ENCODE measurements at places on chromosomes 3 and 15.

- no peak for DNase-seq
These were observed 257.9 kb downstream of the UBE2E2 start for GRCh38 chr3:23461069-23461468.

DNA sequence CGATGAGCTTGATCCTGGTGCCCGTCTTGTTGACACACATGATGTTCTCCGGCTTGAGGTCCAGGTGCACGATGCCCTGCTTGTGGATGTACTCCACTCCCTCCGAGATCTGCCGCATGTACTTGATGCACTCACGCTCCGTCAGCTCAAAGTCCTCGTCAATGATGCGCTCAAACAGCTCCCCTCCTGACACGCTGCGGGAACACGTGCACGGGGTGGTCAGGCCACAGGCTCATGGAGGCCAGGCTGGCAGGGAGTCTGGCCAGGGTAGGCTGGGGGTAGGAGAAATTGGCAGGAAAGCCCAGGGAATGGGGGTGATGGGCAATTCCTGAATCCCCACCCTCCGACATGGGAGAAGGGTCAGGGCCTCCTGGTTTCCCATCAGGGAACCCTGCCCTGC lies 55.5 kb upstream of the HACD2 start:
- no peak for DNase-seq

- no peak for DNase-seq
These were observed 248.4 kb downstream of the ROBO2 start for GRCh38 chr3:77288348-77288747.

GRCh38 chr3:185959609-185960521 lies 22.1 kb upstream of the TRA2B start:
- DNase-seq = peak; percentile 41

DNA sequence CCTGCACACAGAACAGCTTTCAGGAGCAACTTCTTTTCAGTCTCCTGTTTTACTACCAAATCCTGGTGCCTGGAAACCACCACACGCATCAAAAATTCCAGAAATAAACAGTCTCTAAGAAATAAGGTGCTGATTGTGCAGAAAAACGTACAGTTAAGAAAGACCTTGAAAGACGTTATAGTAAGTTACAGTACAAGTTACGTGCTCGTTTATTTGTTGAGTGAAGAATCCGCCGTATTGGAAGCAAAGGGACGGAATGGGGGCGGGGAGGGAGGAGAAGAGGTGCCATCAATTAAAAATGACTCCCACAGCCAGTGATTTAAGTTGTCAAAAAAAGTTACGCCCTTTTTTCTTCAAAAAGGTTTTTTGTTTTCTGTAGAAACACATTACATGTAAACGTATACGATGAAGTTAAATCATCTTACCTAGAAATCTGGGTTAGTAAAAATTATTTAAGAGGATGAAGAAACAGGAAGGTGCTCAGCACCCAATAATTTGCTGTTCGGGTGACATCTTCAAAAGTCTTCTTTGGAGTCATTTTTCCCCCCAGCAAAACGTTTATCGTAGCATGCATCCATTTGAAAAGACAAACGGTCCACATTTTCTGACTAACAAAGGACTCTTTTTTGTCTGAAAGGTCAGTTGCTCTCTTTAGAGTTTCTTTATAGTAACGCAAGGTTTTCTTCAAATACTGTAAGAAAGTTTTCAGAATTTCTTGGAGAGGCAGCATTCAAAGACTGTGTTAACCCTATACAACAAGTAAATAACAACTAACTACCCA lies 782 bp upstream of the UACA start:
- DNase-seq = no peak

Data from AG04449 (cell line).